ENCODE measurements at places on chromosomes 7 and 10.

- DNase-seq: no peak
These were observed 41.8 kb upstream of the TRIM8 start for GRCh38 chr10:102602272-102603045.

DNA sequence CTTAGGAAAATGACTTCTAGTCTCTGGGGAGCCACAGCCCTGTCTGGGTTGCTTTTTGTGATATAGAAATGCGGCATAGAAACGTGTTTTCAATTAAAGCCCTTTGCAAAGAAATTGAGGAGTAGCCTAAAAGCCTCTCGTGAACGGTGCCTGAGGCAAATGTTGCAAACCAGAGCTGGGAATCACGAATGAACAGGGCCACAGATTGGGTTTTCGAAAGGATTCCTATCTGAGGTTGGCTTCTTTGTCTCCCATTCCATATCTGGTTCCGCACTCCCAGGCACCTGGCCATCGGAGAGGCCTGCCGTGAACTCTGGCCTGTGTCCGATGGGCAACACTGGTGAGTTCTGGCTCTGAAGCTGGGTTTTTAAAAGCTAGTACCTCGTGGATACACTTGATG lies 221.6 kb downstream of the TCF7L2 start:
- no peak for DNase-seq

DNA sequence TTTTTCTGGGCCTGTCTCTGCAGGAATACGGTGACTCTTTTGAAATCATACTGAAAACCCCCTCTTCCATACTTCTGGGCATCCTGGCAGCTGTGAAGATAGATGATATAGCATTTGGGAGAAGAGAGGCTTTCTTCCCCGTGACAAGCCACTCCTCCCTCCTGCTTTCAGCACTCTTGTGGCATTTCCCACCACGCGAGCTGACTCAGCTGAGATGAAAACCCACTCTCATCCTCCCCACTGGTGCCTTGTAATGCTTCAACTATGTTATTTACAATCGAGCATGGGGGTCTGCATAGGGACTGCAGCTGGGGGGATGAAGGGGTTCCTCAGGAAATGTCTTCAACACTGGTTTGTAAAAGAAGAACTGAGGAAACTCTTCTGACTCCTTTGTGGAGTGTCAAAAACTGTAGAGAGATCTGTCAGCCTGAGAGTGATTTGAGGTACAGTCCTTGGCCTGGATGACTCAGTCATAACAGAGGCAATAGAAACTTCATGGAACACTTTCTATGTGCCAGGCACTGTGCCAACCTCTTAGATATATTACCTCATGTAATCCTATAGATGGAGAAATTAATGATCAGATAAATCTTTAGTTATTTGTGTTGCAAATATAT lies 1.7 kb upstream of the TBATA start:
- no peak for DNase-seq

- no peak for DNase-seq
These were observed 14.2 kb upstream of the NT5C3A start for GRCh38 chr7:33076737-33077136.

DNA sequence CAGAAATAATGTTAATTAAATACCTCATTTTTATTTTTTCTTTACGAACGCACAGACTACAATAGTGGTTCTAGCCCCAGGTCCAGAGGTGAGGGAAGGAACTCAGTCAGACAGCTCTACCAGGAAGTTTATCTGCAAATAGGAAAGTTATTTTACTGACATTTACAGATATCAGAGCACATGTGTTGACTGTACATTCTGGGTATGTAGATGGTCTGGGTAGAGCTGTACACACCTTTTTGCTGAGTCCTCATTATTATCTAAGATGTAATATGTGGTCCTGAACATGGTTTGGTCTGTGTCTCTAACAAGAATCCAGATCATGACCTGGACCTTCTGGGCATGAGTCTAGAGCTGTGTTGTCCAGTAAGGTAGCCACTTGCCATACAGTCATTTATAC lies 74.6 kb upstream of the KIF5B start:
- DNase-seq: no peak

GRCh38 chr7:2824026-2824677 lies 20.0 kb downstream of the GNA12 start:
- no peak for DNase-seq

GRCh38 chr7:4613846-4614548 lies 68.1 kb upstream of the FOXK1 start:
- DNase-seq: no peak

All from stimulated activated CD4-positive, alpha-beta T cell treated with anti-CD3 and anti-CD28 coated beads, Interleukin-12 subunit alpha, Interleukin-12 subunit beta, amount 100 ng/mL, for 24 hours (primary cell).